ENCODE measurements at places on chromosomes 3 and 15.

DNA sequence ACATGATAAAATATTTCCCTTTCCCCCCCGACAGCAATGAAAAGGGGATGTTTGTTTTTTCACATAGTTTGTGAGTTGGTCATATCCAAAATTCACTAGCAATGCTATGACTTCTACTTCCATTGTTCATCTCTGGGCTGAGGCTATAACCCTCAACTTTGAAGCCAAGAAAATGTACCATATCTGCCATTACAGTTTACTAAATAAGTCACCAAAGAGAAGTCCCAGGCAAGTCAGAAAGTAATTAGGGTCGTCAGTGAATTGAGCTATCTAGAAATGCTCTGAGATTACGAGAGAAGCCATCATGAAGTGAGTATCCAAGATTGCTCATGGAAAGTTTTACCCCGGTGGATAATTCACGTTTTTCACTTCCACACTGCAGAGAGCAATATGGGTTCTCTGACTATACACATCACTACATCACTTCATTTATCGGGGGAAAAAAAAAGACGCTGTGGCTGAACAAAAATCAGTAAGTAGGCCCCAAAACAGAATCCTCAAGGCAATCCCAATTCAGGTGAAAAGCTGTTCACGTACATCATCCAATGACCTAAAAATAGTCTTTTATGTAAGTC lies 1.4 kb downstream of the PEAK1 start:
- DNase-seq, result no peak

GRCh38 chr15:38208206-38208605 lies 44.4 kb upstream of the SPRED1 start:
- DNase-seq, result no peak

- DNase-seq, result no peak
These were observed 105.1 kb upstream of the ETV5 start for GRCh38 chr3:186213946-186214345.

DNA sequence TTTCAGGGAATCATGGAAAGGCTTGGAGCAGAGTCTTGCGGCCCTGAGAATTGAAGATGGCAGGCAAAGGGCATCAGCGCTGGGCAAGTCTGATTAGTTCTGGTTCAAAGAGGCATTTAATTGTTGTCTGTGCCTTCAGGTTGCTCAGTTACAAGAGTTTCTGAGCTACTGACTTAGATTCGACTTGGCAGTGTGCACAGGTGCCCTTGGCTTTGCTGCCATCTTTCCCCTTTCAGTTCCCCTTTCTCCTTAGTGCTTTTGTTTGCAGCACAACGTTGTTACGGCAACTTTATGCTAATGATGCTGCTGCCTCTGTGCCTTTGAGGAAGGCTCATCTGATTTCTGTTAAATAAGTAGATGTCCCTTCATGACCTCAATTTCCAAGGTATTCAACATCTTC lies 12.5 kb downstream of the P2RY14 start:
- DNase-seq, result peak; percentile 85

- DNase-seq, result peak; percentile 90
These were observed at the start of gene CRTAP for GRCh38 chr3:33113772-33114621. Gene CRTAP (plus strand): TSS chr3:33114014. CDS start chr3:33114078, 64 bp downstream.

- DNase-seq, result no peak
These were observed 55.1 kb upstream of the ACAD9 start for GRCh38 chr3:128824132-128824850.

DNA sequence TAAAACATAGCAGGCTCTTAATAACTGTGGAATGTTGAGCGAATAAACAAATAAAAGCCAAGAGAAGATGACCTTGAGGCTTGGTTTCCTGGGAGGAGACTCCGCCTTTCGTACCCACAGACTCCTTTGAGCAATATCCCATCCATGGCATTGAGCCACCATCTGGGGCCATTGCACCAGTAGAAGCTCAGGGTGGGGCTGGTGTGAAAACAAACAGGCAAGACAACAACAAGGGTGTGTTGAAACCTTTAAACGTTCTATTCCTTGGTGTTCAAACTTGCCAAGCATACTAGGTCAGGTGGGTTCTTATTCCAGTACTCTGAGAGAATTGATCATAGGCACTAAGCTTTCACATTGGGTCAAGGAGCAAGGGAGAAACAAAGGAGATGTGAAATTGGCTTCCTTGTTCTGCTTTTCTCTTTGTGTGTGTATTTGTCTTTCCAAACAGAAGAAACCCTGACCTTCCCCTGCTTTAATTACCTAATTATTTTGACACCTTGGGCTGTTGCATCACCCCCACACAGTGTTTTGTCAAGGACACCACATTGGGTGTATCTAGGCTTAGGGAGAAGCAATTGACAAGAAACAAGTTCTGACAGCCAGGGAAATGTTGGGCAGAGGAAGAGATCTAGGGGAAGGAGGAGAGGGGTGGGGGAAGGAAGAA lies 105.1 kb upstream of the BCL6 start:
- no peak for DNase-seq

GRCh38 chr15:100614336-100614735 lies 11.9 kb downstream of the ASB7 start:
- DNase-seq, result no peak

DNA sequence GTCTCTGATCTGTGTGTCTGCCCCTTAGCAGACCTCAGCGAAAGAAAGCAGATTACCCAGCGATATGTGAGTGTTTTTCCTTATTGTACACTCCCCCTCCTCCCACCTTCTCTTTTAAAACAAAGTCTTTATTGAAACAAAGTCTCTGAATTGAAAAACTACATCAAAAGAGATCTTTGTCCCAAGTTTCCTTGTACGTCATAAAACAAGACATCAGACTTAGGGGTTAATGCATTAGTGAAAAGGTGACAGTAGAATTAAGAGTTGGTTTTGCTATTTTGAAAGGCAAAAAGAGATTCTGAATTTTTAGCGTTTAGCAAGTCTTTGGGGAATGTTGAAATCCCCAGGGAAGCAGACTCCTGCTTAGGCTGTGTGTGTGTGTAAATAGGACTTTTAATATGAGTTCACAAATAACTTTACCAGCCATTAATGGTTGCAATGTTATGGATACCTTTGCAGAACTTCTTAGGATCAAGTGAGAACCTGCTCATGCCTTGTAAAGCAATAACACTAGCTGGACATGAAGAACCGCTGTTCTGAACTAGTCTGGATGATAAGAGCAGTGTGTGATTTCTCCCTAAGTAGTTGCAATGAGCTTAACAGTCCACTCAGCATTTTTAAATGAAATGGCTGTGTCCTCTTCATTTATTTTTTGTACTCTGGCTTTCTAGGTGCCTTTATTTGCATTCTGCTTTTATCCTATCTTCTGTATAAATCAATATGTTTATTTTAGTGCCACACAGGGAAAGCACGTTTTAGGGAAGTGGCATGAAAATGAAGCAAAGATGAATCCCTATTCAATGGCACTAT lies 136.6 kb downstream of the MCTP2 start:
- no peak for DNase-seq

GRCh38 chr3:158830391-158830790 lies 28.5 kb downstream of the MFSD1 start:
- no peak for DNase-seq

All from CD4-positive, alpha-beta T cell treated with Interleukin-1 beta for 1 hour (primary cell).